ENCODE measurements at places on chromosomes 2 and 18. TPM values are rescaled to one million over a fixed set of nuclear protein-coding genes. Genes with fewer than 3 reads are reported as not detected.

DNA sequence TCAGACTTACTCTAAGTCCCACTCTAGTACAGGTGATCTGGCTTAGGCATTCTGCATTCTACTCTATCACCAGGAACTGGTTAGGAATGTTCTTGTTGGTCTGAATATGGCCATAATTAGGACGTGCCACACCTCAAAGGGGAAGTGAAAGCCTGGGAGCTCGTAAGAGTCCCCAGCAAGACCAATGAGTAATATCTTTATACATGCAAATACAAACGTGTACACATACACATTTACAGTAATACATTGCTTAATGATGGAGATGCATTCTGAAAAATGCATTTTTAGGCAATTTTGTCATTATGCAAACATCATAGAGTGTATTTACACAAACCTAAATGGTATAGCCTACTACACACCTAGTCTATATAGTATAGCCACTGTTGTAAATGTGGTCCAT, 19.5 kb upstream of the ERCC3 start:
- DNase-seq, result no peak

DNA sequence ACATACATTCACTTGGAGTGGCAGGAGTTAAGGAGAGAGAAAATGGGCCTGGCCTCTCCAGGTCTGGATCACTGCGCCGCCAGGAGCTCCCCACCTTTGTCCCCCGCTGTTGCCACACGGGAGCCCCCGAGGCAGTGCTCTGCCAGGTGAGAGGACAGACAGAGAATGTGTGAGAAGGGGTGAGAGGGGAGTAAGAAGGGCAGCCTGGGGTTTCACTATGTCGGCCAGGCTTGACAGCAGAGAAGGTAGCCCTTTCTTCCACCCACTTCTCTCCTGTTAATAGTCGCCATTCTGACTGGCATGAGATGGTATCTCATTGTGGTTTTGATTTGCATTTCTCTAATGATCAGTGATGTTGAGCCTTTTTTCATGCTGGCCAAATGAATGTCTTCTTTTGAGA, 26.2 kb upstream of the ARHGEF4 start:
- no peak for DNase-seq

DNA sequence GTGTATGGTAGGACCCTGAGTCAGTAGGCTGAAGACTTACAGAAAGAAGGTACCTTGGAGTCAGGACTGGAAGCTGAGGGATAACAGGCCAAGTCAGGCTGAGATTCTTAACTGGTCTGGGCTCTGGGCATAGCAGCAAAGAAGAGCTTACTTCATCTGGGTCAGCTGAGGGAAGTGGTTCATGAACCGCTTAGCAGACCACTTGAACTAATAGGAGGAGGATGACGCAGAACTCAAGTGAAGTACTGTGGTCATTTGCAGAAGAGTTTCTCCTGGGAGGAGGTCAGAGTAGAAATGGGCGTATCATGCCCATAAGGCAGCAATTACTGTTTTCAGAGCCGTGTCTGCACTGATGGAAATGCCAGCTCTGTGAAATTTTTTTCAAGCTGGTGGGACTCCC, 164.5 kb downstream of the LCLAT1 start:
- DNase-seq, result no peak

DNA sequence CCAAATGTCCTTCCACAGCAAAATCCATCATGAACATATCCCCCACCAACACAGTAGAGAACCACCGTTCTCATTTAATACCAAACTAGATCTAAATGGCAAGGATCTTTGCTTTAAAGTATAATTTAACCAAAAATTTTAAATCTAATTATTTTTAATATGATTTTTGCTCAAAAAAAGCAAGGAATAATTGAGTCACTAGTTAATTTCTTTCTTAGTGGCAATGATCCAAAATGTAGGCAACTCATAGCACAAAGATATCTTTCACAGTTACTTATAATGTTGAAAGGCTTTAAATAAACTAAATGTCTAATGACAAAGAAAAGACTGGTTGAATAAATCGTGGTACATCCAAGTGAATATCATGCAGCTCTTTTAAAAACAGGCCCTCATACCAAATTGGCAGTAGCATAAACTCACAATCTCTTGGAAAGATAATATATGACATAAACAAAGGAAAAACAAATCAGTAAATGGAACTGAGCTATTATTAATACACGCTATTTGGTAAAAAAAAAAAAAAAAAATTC, 20.3 kb downstream of the PTPN2 start:
- DNase-seq, result no peak

GRCh38 chr2:62998949-62999348, 51.7 kb upstream of the OTX1 start:
- DNase-seq, result no peak

DNA sequence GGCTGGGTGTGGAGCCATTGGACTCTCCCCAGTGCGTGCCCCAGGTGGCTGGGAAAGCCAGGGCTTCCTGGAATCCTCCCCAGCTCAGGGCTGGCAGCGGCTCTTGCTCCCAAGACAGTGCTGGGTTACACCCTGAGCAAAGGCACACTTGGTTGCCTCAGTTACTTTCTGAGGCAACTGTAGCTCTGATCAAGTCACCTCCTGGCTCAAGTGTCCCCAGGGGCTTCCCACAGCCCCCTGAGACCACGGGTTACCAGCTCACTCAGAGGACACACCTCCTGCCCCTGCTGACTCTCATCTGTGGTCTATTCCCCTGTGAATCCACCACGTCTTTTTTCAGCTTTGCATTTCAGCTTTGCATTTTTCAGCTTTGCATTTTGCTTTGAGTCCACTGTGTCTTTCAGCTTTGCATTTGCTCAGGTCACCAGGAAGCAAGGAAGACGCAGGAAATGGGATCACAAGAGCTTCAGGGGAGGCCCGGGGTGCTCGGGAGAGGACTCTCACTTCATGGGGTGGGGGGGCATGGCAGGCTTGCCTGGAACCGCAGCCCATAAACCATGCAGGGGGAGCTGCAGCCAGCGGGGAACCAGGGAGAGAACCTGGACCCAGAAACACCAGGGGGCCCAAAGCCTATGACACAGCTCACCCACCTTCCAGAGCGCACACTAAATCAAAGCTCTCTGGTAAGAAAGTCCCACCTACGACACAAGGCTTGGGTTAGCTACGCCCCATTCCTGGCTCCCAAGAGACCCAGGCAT, 138.0 kb upstream of the ASB18 start:
- no peak for DNase-seq

Gene STK11IP
- 25.3 TPM for total RNA-seq

GRCh38 chr2:164458792-164459191, 162.5 kb downstream of the GRB14 start:
- no peak for DNase-seq

- DNase-seq, result no peak
Observed at GRCh38 chr2:238905644-238906043, 57.8 kb downstream of the TWIST2 start.

- peak; percentile 85 for DNase-seq
Observed at GRCh38 chr2:43174368-43174916, 52.0 kb downstream of the ZFP36L2 start.

Gene CD226
- total RNA-seq, result 57.2 TPM

Gene MBP
- 41.2 TPM for total RNA-seq
